A549 treated with CpdA at 1 μM for 4 hours (cell line): ENCODE measurements at places on chromosomes 12 and 14. TPM values are rescaled to one million over a fixed set of nuclear protein-coding genes. Genes with fewer than 3 reads are reported as not detected.

Gene CCDC196
- total RNA-seq, result not detected in 5 replicates

Gene PRH2
- 0.24 to 0.34 TPM (median 0.31 TPM) in 3 of 5 replicates, not detected in the others for total RNA-seq

Gene SLC25A3
- 713 to 789 TPM (median 751 TPM) in 5 replicates for total RNA-seq

Gene KRT85
- total RNA-seq, result not detected in 5 replicates

Gene FOXG1
- 0.09 to 0.17 TPM (median 0.10 TPM) in 5 replicates for total RNA-seq

Gene C12orf50
- 0.05 to 0.19 TPM (median 0.13 TPM) in 3 of 5 replicates, not detected in the others for total RNA-seq

Gene PAPOLA
- total RNA-seq, result 86.0 to 94.4 TPM (median 88.9 TPM) in 5 replicates

Gene CCDC175
- total RNA-seq, result not detected in 5 replicates

Gene RERG
- total RNA-seq, result 0.14 to 0.47 TPM (median 0.21 TPM) in 5 replicates

Gene KERA
- total RNA-seq, result not detected in 5 replicates

Gene SLC6A15
- total RNA-seq, result 2.4 to 3.9 TPM (median 3.1 TPM) in 5 replicates

Gene DNAH10
- total RNA-seq, result 0.15 to 0.36 TPM (median 0.19 TPM) in 5 replicates

Gene DTX1
- total RNA-seq, result 0.32 to 0.67 TPM (median 0.46 TPM) in 5 replicates

Gene BICD1
- total RNA-seq, result 16.9 to 20.0 TPM (median 17.8 TPM) in 5 replicates

Gene A2M
- total RNA-seq, result 0.47 TPM in 1 of 5 replicates, not detected in the others

Gene RBP5
- not detected in 5 replicates for total RNA-seq

Gene AKAP5
- total RNA-seq, result 0.25 to 0.44 TPM (median 0.35 TPM) in 5 replicates

Gene TSHR
- not detected in 5 replicates for total RNA-seq

Gene MLF2
- 262 to 311 TPM (median 307 TPM) in 5 replicates for total RNA-seq

Gene PRB2
- total RNA-seq, result not detected in 5 replicates

Gene OTUB2
- total RNA-seq, result 4.3 to 6.5 TPM (median 4.7 TPM) in 5 replicates

Gene SFSWAP
- 27.1 to 32.4 TPM (median 29.8 TPM) in 5 replicates for total RNA-seq

Gene ADGRD1
- total RNA-seq, result 0.19 to 0.57 TPM (median 0.32 TPM) in 5 replicates

Gene ACVRL1
- total RNA-seq, result 0.03 to 0.09 TPM (median 0.08 TPM) in 4 of 5 replicates, not detected in the other
